ENCODE measurements at places on chromosomes 5 and 9.

GRCh38 chr5:171667341-171668096, 118.1 kb upstream of the SMIM23 start:
- DNase-seq: no peak

GRCh38 chr9:86600977-86601376, 246.8 kb upstream of the TUT7 start:
- DNase-seq: no peak

GRCh38 chr9:38380230-38380871, 12.2 kb upstream of the ALDH1B1 start:
- peak; percentile 32 for DNase-seq

DNA sequence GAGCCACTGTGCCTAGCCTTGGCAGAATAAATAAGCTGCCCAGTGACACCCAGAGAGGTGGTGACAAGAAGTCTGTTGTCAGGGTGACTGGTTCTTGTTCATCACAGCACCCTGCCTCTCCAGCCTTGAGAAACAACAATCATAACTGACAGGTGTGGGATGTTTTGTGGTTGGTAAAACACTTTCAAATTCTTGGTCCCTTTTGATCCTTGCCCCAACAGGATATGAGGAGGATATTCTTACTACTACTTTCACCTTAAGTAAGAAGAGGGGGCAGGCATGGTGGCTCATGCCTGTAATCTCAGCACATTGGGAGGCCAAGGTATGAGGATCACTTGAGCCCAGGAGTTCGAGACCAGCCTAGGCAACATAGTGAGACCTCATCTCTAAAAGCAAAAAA, 14.2 kb upstream of the FRRS1L start:
- no peak for DNase-seq

GRCh38 chr9:132898051-132898450, 19.4 kb downstream of the SPACA9 start:
- no peak for DNase-seq

DNA sequence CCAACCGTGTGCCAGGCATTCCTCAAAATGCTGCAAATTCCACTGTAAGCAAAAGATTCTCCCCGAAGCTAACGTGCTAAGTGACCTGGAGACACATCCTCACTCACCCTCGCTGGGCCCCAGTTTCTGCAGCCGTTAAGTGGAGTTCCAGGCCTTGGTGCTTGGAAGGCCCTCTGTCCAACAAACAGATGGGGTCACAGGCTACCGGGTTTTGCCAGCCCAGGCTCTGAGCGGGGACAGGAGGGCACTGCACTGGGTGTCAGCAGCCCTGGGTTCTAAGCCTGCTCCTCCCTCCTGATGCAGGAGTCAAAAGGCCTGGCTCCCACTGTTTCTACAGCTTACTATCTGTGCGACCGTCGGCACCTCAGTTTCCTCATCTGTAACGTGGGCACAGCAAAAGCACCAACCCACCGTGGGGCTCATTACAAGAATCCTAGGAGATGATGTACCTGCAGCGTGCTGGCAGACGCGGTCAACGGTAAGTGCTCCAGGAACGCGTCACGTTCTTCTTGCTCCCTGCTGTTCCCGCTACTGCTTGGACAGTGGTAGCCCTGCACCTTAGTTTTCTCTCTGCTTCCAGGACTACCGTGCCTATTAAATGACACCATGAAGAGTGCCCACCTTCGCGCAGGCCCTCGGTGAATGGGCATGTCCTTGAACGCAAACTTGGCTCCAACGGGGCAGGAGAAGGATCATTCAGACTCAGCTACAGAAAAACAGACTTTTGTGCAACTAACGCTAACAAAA, 84.8 kb downstream of the ADAMTS2 start:
- DNase-seq: no peak

DNA sequence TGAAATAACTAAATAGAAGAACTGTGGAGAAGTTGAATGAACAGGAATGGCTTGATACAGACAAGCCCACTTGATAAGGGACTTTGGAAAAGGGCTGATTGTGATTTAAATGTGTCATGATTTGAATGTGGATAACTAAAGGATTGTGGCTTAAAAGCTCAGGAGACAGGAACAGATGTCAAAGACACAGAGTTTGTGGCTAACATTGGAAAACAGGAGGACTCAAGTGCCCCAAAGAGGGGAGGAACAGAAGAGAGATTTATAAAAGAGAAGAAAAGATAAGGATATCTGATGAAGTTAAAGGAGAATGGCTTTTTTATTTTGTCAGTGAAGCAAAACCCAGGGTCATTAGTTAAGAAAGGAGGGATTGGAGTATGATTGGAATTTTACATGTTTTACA, 124.2 kb upstream of the TRPM3 start:
- no peak for DNase-seq

DNA sequence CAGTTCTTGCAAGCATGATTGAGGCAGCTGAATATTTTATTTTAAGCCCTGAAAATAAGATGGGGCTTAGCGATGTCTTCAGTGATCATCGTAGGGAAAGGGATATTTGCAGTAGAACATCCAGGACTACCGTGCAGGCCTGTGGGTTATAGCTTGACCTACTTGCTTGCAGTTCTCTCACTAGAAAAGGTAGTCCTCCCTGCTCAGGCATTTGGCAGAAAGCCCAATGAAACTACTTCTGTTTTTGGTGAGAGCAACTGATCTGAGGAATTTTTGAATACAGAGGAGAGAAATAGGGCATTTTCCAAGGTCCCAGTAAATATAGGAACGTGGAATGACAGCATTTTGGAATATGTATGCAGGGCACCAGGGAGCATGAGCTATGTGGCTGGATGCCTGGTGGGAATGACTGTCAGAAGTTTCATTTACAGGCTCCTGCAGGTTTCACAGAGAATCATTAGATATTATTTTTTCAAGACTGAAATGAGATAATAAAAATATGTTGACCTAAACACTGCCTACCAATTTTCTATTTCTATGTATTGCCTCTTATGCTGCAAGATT, 417.9 kb upstream of the ACTBL2 start:
- no peak for DNase-seq

DNA sequence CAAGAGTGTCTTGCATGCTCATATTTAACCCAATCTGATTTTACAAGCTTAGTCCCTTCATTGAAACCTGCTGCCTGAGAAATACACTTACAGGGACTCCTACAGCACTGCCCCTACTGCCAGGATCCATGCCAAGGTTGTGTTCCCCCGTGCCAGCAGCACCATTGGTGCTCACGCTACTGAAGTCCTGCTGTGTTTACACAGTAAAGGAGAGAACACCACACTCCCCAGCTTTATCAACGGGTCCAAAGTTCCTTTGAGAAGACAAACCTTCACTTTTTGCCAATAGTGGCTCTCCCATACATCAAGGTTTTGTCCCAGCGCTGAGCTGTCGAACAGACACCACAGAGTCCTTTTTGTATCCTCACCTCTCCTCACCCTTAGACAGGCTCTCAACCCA, 155.1 kb upstream of the WWC1 start:
- DNase-seq: peak; percentile 11

DNA sequence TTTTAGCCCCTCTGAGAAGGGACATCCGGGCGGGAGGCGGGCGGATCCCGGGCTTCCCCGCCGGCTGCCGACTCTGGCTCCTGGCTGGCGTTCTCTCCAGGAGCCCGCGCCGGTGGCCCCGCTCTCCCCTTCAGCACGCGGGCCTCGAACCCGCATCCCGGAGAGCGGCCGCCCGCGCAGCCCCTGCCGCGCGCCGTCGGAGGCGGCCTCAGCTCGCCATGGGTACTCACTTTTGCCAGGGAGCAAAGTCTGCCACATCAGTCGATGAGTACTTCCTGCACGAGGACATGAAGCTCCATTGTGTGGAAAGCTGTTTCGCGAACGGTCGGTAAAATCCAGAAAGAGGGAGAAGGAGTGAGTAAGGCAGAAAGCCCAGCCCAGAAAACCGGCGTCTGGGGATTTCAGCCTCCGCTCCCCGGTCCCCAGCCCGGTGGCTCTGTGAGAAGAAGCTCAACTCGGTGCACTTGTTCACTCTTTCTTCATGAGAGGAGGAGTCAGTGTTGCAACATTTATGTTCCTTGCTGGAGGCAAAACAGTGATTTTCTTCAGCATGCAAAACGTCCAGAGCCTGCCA, at the start of gene PRLR:
TSS of gene PRLR (minus strand) at position 450 of the 574 bp plus-strand sequence. CDS start 140,867 bp downstream, outside the sequence.
- peak; percentile 69 for DNase-seq

- DNase-seq: peak; percentile 23
Observed at GRCh38 chr5:157520911-157521703, 54.5 kb downstream of the ADAM19 start.

DNA sequence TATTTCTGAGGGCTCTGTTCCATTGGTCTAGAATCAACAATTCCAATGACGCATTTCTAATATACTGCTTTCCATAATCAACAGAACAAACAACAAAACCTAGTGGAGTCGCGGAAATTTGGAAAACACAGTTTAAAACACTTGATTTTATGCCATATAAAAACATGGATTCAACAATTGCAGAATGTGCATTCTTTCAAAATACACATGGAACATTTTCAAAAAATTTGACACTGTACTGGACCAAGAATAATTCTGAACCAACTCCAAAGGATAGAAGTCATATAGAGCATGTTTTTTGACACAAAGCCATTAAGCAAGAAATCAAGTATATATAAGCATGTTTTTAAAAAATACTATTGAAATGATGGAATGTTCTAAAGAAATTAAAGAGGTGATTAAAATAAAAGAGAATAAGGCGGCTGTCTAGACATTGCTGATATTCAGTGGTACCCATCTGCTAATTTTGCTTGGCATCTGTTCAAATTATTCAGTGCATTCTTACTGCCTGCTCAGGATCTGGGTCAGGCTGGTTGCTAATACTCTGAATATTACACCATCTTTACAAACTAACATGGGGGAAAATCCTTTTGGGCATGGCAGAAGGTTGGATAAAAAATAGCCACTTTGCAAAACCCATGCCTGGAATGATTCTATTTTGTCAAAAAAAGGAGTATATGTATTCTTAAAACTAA, 221.3 kb downstream of the NPR3 start:
- no peak for DNase-seq

DNA sequence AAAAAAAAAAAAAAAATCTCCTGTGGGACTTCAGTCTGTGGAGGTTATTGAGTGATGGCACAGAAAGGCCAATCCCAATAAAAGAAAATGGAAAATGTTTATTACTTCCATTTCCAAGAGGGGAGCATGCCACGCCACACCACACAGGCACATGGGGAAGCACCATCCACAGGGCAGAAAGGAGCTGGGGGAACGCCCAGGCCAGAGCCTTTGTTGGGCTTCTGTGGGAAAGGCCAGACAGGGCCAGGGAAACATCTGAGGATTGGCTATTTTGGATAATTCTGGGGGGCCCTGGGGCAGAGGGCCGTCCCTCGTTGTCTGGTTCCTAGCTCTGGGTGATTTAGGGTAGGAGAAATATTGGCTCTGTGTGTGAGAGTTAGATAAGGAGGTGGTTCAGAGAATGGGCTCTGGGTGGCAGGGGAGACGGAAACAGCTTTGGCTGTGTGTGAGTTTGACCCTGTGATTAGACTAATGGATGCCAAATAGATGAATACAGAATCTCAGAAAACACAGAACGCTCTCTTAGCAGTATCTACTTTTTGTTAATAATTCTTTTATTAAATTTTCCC, 49.0 kb upstream of the ABL1 start:
- DNase-seq: no peak

- no peak for DNase-seq
Observed at GRCh38 chr9:72875221-72875620, 77.6 kb downstream of the ALDH1A1 start.

GRCh38 chr5:148732692-148733091, 78.4 kb upstream of the HTR4 start:
- DNase-seq: no peak

GRCh38 chr9:99211746-99212145, 10.0 kb downstream of the ALG2 start:
- peak; percentile 16 for DNase-seq

GRCh38 chr9:89749500-89750116, 144.8 kb downstream of the GADD45G start:
- DNase-seq: no peak

DNA sequence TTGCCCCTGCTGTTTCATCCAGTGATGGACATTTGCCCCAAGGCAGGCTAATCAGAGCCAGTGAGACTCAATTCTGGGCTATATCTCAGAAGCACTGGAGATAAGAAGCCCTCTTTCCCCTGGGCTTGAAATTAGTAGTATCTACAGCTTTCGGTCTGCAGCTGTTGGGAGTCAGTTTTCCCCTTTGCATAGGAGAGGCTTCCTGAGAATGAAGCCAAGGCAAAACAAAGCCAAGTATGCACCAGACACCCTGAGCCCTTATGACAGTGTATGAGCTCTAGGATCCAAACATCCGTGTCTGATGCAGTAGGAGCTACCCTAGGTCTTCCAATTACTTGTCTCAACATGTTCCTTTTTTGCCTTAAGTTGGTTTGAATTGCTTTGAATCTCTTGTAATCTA, 79.2 kb upstream of the PANK3 start:
- no peak for DNase-seq

- DNase-seq: peak; percentile 58
Observed at GRCh38 chr9:137073992-137074399, 3.3 kb upstream of the UAP1L1 start.

DNA sequence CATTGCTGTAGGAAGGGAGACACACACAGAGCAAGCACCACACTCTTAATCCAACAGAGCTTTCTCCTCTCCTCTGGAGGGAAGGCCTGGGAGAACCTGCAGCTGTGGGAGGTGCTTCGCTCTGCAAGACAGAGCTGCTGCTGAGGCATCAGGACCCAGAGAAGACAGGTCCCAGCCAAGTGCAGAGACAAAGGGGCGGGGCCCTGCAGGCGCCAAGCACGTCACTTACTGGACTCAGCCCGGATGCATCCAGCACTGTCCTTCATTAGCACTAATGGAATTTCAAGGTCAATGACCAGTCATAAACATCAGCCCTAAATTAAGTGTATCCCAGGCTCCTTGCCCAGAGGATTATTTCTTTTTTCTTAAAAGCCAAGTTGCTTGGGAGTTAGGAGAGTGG, 337.1 kb upstream of the PANK3 start:
- no peak for DNase-seq
